ENCODE measurements at places on chromosomes 3 and 15. TPM values are rescaled to one million over a fixed set of nuclear protein-coding genes. Genes with fewer than 3 reads are reported as not detected.

DNA sequence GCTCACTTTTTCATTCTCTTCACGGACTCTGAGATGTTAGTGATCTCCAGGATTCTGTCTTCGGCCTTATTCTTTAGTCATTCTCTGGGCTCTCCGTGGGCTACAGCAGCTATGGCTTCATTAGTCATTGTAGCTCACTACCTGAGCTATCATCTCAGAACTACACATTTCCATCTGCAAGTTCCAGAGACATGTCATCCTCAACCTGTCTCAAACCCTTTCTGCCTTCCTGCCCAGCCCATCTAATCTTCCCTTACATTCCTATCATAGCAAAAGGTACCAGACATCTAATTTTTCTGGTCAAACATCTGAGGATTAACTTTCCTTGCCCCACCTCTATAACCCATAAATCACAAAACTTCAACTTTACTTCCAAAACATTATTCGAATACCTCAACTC is 13.2 kb downstream of the TSPAN3 start:
- H3K4me1 ChIP-seq, result peaks cover 9% of the 10 kb centered on the region
- no peaks in the 10 kb centered on the region for H3K27me3 ChIP-seq
- no peak for DNase-seq
- no peaks in the 10 kb centered on the region for H3K36me3 ChIP-seq

DNA sequence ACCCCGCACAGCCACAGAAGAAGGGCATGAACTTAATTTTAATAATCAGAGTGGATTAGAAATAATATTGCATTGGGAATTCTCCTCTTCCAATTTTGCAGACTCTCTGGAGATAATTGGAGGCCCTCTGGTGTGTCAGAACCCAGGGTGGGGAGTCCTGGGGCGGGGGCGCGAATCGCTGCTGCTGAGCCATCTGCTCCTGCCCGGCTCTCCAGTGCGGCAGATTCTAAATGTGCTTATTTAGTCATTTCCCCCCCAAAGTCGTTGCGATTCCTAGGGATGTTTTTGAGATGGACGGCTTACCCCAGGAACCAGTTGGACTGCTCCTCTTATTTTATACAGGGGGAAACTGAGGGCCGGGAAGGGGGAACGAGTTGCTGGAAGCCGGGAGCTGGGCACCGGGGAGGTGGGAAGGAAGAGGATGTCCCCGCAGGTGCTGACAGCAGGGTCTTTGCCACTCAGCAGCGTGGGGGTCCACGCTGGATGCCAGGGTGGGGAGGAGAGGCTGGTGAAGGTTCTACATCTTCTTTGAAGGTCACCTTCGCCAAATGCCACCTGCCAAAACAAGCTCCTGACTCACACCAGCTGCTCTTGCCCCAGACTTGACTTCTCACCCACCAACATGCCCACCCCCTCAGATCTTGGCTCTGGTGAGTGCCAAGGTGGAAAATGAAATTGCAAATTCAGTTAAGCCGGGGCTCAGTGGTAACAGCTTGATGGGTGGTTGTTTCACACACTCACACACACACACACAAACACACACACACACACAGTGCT is 91.3 kb upstream of the PRR23E start:
- no peaks in the 10 kb centered on the region for H3K4me1 ChIP-seq
- H3K4me3 ChIP-seq, result no peak overlapping the region
- no peak overlapping the region for H3K27ac ChIP-seq
- H3K27me3 ChIP-seq, result no peaks in the 10 kb centered on the region
- H3K36me3 ChIP-seq, result no peaks in the 10 kb centered on the region

DNA sequence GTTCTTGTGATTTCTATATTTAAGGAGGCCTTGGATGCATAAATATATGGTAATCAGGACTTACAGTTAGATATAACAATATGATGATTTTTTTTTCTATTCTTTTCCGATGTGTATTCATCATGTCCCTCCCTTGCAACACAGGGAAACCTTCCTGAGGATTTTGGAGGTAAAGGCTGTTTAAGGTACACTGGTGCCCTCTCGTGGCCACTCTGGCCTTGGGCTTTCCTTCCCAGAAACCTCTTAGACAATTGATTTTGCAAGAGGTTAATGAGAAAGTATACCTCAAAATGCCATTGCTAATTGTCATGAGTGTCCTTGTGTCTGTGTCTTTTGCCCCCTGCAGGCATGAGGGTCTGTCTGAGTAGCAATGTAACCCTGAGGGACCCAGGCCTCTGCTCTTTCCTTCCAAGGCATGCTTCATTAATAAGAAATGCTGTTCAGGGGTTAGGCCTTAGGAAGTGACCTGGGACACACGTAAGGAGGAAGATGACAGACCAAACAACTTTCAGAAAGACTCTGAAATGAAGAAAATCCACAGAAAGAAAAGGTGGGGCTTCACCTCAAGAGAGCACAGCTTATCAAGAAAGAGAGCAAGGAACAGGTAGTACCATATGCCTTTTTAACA is 70.3 kb upstream of the PPP2R3A start:
- no peaks in the 10 kb centered on the region for H3K36me3 ChIP-seq
- no peak overlapping the region for H3K27ac ChIP-seq
- H3K27me3 ChIP-seq, result no peaks in the 10 kb centered on the region

DNA sequence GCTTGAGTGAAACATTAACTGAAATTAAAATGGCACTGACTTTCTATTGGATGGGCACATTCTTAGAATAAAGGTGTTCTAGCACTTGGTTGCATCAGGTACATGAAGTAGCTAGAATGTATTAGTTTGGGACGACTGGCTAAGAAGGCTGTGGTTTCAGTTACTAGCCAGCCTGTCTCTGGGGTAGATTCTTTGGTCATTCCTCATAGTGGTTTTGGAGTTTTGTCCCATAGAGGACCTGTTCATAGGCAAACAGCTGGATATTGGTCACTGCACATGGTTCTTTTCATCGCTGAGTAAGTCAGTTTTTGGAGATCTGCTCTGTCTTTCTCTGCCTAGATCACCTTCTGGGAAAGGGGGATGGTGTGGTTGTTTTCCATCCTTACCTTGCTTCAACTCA is 55.3 kb downstream of the ADAMTSL3 start:
- no peaks in the 10 kb centered on the region for H3K27me3 ChIP-seq
- no peak overlapping the region for H3K4me3 ChIP-seq
- no peaks in the 10 kb centered on the region for H3K4me1 ChIP-seq

GRCh38 chr15:63439536-63440264 is 58.1 kb upstream of the CA12 start:
- no peaks in the 10 kb centered on the region for H3K4me1 ChIP-seq
- no peak overlapping the region for H3K27ac ChIP-seq
- H3K4me3 ChIP-seq, result no peak overlapping the region
- no peak for DNase-seq
- H3K36me3 ChIP-seq, result no peaks in the 10 kb centered on the region

DNA sequence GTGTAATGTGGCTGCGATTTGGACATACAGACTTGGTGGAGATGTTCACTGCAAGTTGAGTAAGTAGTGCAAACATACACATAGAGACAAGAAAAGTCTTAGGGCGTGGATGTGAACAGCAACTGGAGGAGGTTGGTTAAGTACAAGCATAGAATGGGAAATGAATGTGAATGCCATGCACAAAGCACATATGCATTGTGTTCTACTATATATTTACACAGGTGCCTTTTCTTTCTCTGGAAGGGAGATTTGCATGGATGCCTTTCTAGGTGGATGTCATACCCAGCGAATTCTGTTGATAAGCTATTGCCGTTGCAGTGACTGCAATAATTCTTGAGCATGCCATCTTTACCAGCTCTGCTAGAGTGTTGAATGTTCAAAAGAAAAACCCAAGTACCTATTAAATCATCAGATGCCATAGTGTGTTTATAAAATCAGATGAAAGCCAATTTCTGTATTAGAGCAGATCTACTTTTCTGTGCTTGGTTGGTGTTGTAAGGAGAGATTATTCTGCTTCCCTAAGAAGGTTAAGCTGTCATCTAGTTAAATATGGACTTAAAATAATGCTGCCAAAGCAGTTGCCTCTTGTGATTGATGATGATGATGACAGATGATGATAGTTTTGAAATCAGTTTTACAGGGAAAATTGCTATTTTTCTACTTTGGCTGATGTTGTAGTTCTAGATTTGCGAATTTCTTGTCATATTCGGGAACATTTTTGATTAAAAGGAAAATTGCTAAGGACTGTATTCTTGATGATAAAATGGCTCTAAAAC is 148.4 kb downstream of the CNTN4 start:
- no peak for DNase-seq
- H3K27me3 ChIP-seq, result no peaks in the 10 kb centered on the region
- no peaks in the 10 kb centered on the region for H3K36me3 ChIP-seq
- H3K4me1 ChIP-seq, result no peaks in the 10 kb centered on the region
- no peak overlapping the region for H3K4me3 ChIP-seq

DNA sequence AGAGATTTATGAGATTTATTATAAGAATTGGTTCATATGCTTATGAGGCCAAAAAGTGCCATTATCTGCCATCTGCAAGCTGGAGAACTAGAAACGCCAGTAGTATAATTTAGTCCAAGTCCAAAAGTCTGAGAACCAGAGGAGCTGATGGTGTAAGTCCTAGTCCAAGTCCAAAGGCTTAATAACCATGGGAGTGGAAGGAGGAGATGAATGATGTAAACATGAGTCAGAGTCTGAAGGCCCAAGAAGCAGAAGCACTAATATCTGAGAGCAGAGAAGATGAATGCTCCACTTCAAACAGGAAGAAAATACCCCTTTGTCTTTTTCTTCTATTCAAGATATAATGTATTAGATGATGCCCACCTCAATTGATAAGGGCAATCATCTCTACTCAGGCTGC is 185.7 kb downstream of the CGGBP1 start:
- H3K4me3 ChIP-seq, result no peak overlapping the region
- no peaks in the 10 kb centered on the region for H3K36me3 ChIP-seq
- H3K4me1 ChIP-seq, result no peaks in the 10 kb centered on the region
- no peak for DNase-seq

FGF12 gene
- 0.48 TPM for total RNA-seq

IL5RA gene
- total RNA-seq, result 0.15 TPM
